ENCODE measurements at places on chromosomes 3 and 15.

- no peak for DNase-seq
These were observed 20.5 kb downstream of the FAM240A start for GRCh38 chr3:46632792-46633191.

DNA sequence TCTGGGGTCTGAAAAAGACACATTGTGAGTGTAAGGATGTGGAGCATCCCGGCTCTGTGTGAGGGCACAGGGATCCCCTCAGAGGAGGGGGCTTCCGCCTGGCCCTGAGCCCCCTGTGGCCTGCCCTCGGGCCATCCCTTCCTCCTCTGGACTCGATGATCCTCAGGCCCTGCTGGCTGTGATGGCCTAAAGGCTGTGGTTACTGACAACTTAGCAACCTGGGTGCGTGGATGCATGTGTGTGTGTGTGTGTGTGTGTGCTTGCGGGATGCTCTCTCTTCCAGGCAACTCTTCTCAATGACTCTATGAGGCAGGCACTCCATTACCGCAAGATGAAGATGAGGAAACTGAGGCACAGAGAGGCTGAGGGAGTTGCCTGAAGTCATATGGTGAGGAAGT, 66.0 kb downstream of the ASB7 start:
- no peak for DNase-seq

DNA sequence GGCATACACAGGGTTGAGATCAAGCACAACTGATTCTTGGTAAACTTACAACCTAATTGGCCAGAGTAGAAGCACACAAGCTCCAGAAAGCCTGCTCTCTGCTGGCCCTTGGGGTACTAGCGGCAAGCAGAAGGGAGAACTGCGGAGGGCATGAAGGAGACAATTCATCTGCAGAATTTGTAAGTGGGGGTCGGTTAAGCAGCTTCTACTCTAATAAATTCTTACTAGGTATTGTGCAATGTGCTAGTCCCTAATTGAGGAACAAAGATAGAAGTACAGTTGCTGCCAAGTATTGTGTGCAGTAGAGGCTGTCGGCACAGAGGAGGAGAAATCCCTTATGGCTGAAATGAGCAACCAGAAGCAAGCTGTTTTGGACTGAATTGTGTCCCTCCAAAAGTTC, 91.2 kb upstream of the VEPH1 start:
- DNase-seq = no peak

- no peak for DNase-seq
These were observed 8.3 kb downstream of the IL5RA start for GRCh38 chr3:3101660-3102458.

GRCh38 chr15:67134067-67134838, 68.9 kb downstream of the SMAD3 start:
- DNase-seq = peak; percentile 40

- DNase-seq = no peak
These were observed 464.1 kb downstream of the EPHA6 start for GRCh38 chr3:97278506-97278905.

DNA sequence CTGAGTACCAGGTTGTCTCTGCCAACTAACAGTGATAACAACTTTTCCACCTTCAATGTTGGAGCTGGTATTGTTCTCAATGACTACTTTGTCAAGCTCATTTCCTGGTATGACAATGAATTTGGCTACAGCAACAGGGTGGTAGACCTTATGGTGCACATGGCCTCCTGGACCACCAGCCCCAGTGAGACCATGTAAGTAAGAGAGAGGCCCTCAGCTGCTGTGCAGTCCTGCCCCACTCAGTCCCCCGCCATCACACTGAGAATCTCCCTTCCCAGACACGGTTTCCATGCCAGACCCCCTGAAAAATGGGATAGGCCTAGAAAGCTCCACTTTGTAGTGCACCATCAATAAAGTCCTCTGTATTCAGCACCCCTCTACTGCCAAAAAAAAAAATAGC, 56.1 kb downstream of the PIK3CB start:
- DNase-seq = no peak

GRCh38 chr3:171828902-171829770, 14.0 kb upstream of the TMEM212 start:
- no peak for DNase-seq

DNA sequence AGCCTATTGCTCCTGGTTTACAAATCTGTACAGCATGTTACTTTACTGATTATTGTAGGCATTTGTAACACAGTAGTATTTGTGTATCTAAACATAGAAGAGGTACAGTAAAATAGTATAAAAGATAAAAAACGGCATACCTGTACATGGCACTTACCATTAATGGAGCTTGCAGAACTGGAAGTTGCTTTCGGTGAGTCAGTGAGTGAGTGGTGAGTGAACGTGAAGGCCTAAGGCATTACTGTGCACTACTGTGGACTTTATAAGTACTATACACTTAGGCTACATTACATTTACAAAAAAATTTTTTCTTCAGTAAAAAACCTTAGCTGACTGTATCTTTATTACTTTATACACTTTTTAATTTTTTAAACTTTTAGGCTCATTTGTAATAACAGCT, 90.9 kb downstream of the RAP2B start:
- DNase-seq = no peak

DNA sequence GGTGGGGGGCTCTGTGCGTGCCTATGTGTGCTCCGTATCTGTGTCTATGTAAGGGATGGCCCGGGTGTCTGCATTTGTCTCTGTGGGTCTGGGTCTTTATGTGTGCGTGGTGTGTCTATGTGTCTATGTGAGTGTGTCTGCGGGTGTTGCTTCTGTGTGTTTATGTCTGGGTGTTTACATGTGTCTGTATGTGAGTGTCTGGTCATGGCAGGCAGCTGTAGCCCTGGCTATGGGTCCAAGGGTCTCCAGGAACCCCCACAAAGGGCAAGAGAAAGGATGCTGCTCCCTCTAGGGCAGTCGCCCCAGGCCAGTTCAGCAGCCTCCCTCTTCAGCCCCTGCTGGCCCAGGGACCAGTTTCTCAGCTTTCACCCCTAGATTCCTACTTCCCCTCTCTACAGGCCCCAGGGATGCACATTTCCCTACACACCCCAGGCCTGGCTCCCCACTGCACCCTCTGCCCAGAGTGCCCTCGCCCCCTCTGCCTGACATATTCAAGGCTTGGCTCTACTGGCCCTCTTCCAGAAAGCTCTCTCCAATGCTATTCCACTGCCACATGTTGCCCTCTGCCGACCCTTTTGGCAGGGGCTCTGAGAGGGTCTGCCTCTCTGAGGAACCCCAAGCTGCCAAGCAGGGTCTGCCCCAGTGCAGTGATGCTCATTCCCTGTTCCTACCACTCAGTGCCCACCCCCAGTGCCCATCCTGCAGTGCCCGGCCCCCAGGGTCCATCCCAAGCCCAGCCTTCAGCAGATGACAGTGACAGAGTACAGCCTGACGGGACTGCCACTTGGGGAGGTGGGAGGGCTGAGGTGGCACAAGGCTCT, 1.0 kb upstream of the MYL3 start:
- DNase-seq = no peak

GRCh38 chr3:2526926-2527325, 428.3 kb downstream of the CNTN4 start:
- no peak for DNase-seq

- DNase-seq = no peak
These were observed 522.2 kb upstream of the ZNF717 start for GRCh38 chr3:76307556-76307955.

DNA sequence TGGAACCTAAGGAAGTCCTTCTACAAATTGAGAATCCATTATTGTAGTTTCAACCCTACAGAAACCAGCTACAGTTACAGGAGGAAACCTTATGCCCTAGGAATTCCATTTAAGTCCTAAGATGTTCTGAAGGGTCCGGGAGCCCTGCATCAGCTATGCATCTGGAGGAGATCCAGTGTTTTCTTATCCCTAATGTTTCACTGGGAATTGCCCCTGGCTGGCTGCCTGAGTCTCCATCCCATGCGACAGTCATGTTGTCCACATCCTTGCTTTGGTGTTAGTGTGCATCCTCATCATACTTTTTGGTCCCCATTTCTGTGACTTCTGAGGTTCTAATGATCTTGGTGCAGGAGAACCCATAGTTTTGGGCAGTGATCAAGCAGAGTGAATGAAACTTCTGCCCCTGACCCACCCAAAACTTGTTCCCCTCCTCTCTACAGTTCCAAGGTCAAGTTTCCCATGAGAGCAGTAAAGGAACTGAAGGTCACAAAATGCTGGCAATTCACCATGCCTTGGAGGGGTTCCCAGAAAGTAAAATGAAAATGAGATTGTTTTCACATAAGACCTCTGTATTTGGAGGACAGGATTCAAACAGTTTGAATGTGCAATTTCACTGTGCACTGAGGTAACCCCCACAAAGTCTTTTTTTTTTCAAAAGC, 121.9 kb upstream of the PHLDB2 start:
- DNase-seq = no peak

DNA sequence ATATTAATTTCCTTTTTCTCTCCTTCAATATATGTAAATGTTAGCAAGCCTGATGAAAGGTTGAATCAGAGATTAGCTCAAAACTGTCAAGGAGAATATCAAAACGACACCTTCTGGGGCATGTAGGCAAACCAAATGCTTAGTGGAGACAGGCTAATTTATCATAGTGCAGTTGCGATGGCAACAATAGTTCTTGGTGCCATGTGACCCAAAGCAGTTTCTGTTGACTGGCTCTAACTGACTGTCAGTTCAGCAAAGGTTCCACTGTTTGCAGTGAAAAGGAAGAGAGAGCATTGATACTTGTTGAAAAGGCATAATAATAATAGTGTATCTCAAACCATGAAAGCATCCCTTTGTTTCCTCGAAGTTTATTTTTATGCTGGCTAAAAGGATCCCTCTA, 513.9 kb downstream of the NLGN1 start:
- no peak for DNase-seq

DNA sequence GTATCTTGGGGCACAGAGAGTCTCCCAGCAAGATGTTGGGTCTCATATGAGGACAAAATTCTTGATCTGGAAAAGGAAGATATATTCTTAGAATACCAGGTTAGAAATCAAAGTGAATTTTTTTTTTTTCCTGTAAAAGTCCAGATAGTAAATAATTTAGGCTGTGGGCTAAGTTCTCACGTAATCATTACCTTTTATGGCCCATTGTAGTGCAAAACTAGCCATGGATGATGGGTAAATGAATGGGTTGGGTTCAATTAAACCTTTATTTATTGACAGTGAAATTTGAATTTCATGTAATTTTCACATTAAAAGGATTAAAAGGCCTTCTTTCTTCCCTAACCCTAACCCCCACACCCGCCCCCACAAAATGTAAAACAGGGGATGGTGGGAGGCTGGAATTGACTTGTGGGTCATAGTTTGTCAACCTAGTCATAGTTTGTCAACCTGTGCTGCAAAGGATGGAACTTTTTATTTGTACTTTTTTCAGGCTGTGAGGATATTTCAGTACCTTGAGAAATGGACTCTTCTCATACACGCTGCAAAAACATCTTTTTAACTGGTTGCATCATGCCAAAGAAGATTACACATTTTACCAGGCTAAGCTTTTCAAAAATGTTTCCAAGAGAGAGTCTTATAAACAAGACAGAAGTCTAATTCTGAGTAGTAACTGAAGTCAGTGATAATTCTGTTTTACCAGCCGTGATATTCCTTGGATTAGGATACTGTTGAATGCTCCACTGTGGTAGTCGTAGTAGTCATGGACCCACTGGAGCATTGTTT, 138.8 kb downstream of the AKAP13 start:
- no peak for DNase-seq

DNA sequence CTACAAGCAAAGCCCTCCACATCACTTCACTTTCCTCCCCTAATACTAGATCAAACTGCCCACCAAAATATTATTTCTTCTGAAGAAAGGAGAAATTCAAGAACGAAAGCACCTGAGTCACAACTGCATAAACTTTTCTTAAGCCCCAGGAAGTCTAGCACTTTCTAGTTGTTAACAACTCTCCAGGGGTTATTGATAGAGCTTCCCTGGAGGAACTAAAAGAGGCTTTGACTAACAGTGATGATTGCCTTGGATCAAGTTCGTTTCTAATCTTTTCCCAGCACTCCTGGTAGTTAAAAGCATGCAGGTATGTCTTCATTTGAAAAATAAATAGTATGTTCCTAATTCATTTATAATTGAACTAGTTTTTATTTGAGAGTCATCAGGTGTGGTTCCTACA, 917.0 kb downstream of the TUSC7 start:
- no peak for DNase-seq

DNA sequence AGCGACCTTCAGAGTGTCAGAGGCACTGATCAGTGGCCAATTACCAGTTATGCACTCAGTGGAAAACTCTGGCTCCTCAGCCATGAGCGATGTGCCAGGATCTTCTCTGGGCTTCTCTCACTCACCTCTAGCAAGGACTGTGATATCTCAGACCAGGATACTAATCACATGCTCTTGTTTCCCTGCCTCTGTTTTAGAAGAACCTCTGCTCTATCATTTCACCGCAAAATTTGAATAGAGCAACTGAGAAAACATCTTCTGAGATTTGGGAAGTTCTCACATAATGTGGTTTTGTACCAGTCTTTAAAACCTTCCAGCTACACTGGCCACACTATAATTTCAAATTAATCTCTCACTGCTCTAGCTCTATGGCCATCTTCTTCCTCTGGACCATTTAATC, 325.8 kb upstream of the FRG2C start:
- no peak for DNase-seq

- DNase-seq = no peak
These were observed 99.1 kb downstream of the SLC49A4 start for GRCh38 chr3:122893754-122894668.

DNA sequence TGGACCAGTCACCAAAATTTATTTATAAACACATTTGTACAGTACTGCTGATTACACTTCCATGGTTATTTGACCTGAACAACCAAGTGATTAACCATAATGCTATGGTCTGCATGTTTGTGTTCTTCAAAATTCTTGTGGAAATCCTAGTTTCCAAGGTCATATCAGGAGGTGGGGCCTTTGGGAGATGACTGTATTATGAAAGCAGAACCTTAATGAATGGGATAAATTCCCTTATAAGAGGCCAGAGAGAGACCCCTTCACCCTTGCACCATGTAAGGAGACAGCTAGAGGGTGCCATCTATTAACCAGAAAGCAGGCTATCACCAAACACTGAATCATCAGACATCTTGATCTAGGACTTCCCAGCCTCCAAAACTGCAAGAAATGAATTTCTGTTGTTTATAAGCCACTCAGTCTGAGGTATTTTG, 1.9 kb downstream of the SCAPER start:
- DNase-seq = no peak

DNA sequence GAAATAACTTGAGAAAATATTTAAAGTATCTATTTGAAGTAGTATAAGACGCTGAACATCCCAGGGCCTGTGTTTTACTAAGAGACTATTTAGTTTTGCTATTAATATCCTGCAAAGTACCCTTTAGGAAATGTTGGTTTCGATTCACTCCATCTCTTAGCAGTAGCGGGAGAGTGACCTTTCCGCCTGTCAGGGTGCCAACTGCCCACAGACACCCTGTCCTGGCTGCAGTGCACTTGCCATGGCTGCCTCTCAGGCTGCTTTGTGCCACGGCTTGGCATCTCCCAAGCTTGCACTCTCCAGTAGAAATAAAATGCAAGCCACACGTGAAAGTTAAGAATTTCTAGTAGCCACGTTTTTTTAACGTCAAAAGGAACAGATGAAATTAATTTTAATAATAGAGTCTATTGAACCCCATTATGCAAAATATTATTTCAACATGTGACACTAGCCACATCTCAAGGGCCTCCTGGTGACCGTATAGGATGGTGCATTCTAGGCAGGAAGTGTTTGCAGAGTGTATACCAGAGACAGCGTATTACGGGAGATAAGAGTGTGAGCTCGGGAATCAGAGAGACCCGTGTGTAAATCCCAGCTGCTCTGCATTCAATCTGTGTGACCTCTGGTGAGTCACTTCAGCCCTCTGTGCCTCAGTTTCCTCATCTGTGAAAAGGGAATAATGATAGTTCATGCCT, 19.8 kb downstream of the ADAMTS9 start:
- DNase-seq = no peak

GRCh38 chr3:111269777-111270176, 198.2 kb downstream of the NECTIN3 start:
- DNase-seq = no peak

Measured in activated CD4-positive, CD25-positive, alpha-beta regulatory T cell treated with anti-CD3 and anti-CD28 coated beads, Interleukin-2, amount 50 U/mL, for 16 hours (primary cell).